ENCODE measurements at places on chromosomes 16 and 17. TPM values are rescaled to one million over a fixed set of nuclear protein-coding genes. Genes with fewer than 3 reads are reported as not detected.

IRX3 gene
- not detected for total RNA-seq

RAD51C gene
- 96.0 TPM for total RNA-seq

HAS3 gene
- 0.31 TPM for total RNA-seq

C17orf107 gene
- total RNA-seq, result 1.1 TPM

SLFN13 gene
- not detected for total RNA-seq

MMP2 gene
- not detected for total RNA-seq

TAC4 gene
- not detected for total RNA-seq

CSH1 gene
- total RNA-seq, result not detected

CES5A gene
- not detected for total RNA-seq

CA4 gene
- total RNA-seq, result not detected

PRAC1 gene
- not detected for total RNA-seq

SPATA22 gene
- total RNA-seq, result not detected

Measured in OCI-LY7 (cell line).